ENCODE measurements at places on chromosomes 6 and 20. TPM values are rescaled to one million over a fixed set of nuclear protein-coding genes. Genes with fewer than 3 reads are reported as not detected.
A peak's percentile ranks its signal among the peaks of the same experiment; 100 is the strongest.

DNA sequence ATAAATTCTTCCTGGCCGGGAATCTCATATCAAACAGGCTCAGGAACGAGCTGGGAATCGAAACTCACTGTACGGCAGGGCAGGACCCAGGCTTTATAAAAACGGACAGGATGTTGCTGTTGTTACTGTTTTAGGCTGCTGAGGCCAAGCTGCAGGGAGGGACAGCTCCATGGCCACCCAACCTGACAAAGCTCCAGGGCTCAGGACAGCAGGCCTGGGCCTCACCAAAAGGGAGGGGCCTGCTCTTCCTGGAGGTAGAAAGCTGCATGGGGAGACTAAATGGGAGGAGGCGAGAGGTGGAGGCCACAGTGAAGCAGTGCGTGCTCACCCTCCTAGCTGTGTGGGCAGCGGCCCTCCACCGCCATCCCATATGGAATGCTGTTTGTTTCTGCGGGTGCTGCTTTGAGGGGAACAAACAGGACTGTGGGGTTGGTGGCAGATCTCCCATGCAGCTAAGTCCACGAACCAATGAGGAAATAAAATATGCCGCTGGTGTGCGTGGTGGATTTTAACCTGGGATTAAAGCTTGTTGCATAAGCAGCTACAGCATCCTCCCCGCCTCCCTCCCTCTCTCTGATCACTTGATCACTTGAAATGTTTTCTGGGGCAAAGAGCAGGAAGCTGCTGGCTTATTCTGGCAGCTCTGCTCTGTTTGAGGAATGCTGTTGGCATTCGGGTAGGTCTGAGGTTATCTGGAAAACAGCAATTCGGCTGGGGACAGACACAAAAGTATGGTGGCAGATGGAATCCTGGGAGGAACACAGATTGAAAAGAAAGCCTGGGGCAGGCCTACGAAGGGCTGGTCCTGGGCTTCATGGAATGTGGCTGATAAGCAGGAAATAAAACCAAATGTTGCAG lies 2.4 kb upstream of the ZMYND8 start:
- DNase-seq: no peak

DNA sequence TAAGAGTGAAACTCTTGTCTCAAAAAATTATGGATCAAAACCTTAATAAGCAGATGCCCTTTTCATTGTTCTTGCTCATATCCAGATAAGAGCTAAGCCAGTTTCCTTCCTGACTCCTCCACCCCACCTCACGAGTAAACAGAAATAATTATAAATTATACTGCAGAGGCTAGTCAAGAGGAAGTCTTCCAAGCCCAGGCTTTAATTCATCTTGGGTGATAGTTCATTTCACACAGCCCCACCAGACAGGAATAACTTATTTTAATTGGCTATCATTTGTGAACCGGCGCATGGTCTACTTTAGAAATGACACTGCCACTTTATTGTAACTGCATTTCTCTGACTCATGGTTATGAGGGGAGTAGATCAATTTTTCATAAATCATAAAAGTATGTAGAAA lies 102.0 kb downstream of the BTBD3 start:
- no peak for DNase-seq

- no peak for DNase-seq
Observed at GRCh38 chr6:137002505-137002904, 42.3 kb downstream of the IL20RA start.

DNA sequence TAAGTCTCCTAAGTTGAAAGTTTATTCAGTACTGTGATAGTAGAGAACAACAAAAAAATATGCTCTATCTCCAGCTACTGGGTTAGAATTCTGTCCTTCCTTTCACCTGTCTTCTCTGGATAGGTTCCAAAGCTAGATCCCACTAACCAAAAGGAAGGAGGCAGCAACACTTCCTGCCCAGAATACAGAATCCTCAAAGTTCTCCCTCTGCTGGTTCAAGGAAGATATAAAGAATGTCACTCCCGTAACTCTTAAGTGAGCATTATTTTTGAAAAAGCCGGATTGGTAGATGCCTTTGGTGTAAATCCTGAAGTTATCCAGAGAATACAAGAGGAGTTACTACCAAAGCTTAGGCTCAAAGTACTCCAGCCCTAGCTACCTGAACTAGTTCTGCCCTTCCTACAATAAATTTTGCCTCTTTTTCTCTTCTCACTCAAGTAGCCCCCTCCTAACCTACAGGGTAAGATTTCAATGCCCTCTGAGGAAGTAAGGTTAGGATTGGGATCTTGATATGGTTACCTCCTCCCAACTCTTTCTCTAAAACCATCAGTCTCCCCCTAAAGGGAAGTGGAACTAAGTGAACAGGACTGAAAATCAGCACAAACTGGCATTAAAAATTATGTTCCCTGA lies 26.0 kb upstream of the CRIP3 start:
- DNase-seq: no peak

GRCh38 chr20:60365064-60365666 lies 406.9 kb downstream of the CDH26 start:
- DNase-seq: no peak

DNA sequence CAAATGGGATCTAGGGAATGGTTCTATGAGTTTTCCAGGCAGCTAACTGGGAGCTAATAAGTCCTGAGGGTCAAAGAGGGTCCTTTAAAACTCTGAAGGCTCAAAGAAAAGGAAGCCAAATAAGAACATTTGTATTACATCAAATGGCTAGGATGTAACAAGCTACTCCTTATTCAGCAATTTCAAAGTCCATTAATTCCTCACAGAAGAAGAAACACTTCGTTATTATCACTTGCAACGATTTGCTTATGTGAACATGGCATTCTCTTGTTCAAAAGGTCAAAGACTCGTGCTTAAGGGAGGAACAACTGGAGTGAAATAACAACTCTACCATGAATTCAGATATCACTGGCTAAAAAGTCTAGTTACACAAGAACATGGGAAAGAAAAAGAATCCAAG lies 70.8 kb upstream of the FBXO30 start:
- DNase-seq: no peak

DNA sequence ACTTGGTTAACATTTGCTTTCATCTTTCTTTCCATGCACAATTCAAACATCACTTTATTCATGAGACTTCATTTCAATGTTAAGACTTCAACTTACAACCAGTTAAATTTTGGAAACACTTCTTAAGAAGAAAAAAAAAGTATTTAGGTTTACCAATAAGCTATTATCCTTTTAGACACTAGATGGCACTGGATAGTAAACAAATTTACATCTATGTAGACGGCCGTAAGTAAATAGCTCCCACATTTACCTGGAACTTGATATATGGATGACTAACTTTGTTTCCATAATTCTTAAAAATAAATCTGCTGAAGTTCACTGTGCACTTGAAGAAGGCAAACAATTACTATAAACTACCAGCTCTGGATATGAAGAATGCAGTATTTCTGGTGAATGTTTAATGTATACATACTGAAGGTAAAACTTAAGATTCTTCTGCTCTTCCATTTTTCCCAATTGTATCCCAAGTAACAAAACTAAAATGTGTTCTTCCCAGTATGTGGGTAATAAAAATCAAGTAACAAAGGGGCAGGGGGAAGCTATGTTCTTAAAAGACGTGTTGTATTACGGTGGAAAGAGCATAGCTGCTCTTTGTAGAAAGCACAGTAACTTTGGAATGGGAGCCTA lies 130.6 kb upstream of the C6orf118 start:
- no peak for DNase-seq

- no peak for DNase-seq
Observed at GRCh38 chr6:140401761-140402160, 1027.3 kb upstream of the CITED2 start.

GRCh38 chr20:23826541-23827021 lies at the start of gene CST2:
CST2 (minus strand) TSS chr20:23826729; CDS start chr20:23826660, 69 bp downstream.
- no peak for DNase-seq

- DNase-seq: no peak
Observed at GRCh38 chr6:100554228-100554627, 89.5 kb upstream of the SIM1 start.

GRCh38 chr6:145214570-145214969 lies 520.8 kb downstream of the EPM2A start:
- no peak for DNase-seq

DNA sequence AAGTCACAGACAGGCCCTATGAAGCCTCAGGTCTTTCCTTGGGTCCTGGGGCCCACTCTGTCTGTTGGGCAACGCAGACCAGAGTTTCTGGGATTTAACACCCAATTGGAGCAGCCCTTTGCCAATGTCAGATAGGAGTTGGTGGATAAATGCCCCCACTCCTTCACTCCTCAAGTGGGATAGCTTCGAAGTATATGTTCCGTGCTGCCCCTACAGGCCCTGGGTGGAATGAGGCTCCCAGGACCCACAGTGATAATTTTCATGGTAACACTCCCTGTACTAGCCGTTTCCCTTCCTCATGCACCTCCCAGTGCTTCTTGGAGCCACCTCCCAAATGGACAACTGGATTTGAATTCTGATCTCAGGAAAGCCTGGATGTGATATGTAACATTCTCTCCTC lies 145.4 kb downstream of the FOXA2 start:
- no peak for DNase-seq

The TFAP2B gene
- not detected for total RNA-seq

The TRIM26 gene
- 72.5 TPM for total RNA-seq

DNA sequence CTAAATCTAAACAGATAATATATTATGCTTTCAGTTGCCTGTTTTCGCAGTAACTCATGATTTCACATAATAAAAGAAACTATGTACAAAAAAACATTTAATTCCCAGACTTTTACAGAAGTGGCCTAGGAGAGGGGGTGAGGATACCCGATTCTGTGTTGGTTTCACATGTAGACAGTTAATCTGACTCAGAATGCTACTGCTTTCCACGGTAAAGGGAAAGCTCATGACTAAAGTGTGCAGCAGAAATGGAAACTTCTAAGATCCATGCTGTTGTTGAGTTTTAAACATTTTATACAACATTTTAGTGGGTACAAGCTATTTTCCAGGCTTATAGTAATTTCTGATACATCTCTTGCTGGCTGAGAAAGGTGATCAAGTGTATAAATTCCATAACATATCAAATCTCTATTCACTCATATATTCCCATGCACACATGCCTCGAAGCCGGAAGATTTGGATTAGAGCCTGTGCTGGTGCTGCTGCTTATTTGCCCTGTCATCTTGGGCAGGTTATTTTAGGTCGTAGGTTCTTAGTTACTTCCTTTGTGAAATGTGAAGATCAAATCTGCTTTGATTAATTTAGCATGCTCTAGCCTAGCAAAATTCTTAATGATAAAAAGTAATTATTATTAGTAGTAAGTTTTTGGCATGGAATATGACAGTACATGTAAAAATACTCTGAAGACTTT lies 896.7 kb upstream of the MAP3K7 start:
- no peak for DNase-seq

GRCh38 chr6:43687437-43688347 lies at the start of gene MRPS18A:
MRPS18A (minus strand) TSS chr6:43687791; CDS start chr6:43687779, 12 bp downstream.
- DNase-seq: peak; percentile 70

GRCh38 chr6:166613027-166613426 lies 14.0 kb downstream of the RPS6KA2 start:
- DNase-seq: no peak

The CLDN20 gene
- total RNA-seq: not detected

The TRIM40 gene
- total RNA-seq: not detected

- DNase-seq: no peak
Observed at GRCh38 chr6:113317891-113318574, 539.1 kb upstream of the MARCKS start.

GRCh38 chr20:51536116-51537069 lies 6.1 kb downstream of the NFATC2 start:
- no peak for DNase-seq

The TBPL1 gene
- 33.0 TPM for total RNA-seq

The C20orf173 gene
- total RNA-seq: not detected

The SEMG2 gene
- total RNA-seq: not detected

The PSORS1C2 gene
- total RNA-seq: not detected

DNA sequence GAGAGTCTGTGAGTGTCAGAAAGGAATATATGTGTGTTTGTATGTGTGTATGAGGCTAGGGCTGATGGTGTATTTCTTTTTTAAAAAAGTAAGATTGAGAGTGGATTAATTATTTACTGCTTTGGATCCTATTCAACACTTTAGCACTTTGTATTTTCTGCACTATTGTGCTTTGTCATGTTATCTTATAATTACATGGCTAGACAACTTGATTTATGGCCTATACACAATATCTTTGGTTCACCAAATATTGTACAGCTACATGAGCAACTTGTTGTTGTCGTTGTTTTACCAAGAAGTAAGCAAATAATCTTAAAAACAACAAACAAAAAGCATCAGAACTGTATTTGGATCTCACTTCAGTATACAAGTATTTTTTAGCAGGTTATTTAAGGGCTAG lies 84.6 kb upstream of the TBX18 start:
- DNase-seq: no peak

GRCh38 chr6:11219400-11219834 lies 13.1 kb downstream of the NEDD9 start:
- no peak for DNase-seq

DNA sequence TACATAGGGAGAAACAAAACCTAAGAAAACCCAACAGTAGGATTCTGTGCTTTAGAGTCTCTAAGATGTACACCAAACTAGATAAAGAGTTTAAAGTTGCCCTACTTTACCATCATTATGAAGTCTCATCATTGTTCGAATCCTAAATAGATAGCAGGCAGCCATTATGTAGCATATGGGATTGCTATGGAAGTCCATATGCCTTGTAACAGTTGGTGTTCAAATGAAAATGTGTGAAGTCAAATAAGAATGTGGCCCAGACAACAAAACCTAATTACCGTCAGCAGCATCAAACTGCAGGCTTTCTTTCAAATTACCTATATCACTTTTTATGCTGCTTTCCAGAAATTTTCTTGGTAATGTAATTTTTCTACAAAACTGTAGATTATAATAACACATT lies 1380.1 kb downstream of the GRIK2 start:
- DNase-seq: no peak
